ENCODE measurements at places on chromosomes 12 and 14.

- DNase-seq, result no peak
These were observed 2.7 kb upstream of the PACS2 start for GRCh38 chr14:105311838-105312237.

GRCh38 chr14:97878206-97878605, 1081.0 kb downstream of the VRK1 start:
- no peak for DNase-seq

DNA sequence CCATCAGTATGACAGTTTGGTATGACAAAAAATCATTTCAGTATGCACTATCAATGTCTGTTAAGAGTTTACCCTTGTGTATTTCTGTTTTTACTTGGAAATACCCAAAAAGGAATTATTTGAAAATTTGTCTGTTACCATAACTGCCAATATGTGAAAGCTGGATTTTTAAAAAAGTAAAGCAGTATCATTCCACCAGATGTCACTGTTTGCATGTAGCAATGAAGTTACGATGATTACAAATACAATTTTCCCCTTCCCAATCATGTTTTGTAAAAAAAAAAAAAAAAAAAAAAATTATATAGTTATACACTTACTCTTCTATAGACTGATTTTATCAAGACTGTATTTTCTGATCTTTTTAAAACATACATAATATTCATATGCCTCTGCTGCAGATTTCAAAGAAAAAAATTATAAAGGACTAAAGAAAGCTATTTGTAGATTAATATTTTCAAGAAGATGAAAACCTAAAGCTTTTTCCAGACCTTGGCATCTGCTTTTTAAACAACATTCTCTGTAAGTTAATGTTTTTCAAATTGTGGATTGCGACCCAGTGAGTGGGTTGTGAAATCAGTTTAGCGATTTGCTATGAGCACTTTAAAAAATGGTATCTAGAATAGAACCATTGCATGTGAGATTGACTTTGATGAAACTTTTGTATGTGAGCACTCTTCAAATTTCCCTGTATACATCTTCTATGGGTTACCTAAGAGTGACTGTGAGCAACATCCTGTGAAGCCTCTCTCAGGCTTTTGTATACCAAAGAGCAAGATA, 114.2 kb downstream of the TTC6 start:
- no peak for DNase-seq

DNA sequence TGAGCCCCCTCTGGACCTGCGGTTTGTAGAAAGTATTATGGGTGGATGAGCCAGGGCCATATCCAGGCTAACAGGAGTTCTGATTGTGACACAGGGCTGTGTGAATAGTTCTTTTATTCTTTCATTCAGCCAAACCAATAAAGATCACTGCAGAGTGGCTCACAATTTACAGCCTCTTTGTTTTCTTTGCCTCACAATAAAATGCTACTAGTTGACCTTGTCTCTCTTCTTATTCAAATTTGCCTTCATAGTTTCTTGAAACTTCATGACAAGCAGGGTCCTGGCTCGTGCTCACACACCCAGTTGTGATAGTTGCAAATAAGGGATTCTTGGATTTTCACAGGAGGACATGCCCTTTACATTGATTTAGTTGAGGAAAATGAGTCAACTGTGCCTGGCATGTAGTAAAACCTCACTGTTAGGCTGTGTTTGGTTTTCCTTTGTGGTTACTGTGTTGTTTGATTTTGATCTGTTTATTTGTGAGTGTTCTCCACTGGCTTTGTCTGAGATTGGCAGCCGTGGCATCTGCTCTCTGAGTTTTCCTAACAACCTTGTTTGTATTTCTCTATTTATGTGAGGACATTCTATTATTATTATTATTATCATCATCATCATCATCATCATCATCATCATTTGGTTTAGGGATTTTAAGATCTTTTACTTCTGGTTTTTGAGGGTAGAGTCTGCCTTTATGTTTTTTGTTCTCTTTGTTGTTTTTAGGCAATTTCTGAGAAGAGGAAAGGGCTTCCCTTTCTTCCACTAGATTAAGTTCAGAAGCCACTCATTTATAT, 2.7 kb upstream of the KRT6B start:
- no peak for DNase-seq

DNA sequence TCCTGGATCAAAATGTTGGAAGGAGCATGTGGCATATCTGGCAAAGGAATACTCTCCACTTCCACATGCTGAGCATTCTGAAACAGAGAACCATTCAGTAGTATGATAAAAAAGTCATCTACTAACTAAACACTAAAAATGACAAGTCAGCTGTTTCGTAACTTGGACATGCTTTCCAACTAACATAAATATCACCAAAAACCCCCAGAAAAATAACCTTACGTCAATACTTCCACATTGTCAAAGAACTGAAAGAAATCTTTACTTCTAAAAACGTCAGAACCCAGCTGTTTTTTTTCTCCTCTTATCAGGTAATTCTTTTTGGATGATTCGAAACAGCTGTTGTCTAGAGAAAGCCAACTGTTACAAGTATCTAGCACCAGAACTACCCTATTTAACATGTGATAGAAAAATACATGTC, 8.2 kb downstream of the WBP11 start:
- no peak for DNase-seq

GRCh38 chr12:47811581-47812484, 7.9 kb downstream of the HDAC7 start:
- DNase-seq, result no peak

GRCh38 chr12:5254703-5255102, 177.2 kb upstream of the NTF3 start:
- no peak for DNase-seq

DNA sequence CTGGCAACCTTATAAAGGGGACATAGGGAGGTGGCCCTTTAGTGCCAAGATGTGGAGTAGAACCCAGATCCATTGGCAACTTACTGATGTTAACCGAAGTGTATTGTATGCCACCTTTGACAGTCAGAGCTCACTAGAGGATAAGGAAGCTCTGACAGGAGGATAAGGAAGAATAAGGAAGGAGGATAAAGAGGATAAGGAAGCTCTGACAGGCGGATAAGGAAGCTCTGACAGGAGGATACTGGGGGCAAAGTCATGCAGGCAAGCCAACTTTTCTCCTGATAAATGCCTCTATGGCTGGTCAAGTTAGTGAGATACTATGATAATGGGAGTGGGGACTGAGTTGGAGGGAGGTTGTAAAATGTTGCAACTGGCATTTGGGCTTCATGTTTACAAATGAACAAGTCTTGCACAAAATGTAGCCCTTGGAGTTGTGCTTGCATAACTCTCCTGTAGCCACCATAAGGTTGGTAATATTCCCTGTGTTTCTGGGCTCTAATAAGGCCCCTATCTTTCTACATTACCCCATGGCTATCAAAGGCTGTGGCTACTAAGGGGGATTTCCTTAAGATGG, 17.7 kb upstream of the DHRS2 start:
- no peak for DNase-seq

DNA sequence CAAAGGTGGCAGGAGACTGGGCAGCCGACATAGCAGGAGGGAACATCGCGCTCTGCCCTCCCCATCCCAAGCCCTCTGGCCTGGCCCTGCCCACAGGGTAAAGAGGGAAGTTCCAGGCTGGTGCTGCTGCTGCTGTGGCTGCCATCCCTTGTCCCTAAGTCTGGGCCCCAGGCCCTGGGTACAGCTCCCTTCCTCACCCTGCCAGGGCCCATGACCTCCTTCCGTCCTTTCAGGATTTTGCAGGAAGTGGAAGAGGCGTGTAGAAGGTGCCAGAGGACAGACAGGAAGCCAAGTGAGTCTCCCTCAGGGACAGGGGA, 14.7 kb upstream of the NCOR2 start:
- no peak for DNase-seq

DNA sequence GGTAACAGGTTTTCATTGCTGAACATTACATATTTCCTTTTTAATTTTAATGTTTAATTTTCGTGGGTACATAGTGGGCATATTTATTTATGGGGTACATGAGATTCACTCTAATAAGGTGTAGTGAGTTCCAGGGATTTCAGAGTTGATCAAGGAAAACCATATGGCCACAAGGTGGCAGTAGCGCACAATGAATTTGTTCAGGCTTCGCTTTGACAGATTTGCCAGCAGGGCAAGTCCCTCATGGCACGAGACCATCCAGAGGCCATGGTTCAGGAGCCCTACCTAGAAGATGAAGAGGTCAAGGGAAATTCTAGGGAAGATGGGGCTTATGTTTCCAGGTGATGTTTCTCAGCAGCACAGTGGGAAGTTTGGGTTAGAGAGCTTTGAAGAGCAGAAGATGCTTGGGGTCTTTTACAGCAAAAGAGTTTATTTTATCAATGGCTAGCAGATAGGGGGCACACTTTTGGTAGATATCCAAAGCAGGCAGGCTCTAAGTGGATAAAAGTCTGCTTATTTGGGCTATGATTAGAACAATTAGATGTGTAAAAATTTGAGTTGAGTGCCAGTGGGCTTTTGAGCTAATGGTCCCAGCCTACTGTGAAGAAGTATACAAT, 1004.4 kb downstream of the AACS start:
- peak; percentile 12 for DNase-seq

DNA sequence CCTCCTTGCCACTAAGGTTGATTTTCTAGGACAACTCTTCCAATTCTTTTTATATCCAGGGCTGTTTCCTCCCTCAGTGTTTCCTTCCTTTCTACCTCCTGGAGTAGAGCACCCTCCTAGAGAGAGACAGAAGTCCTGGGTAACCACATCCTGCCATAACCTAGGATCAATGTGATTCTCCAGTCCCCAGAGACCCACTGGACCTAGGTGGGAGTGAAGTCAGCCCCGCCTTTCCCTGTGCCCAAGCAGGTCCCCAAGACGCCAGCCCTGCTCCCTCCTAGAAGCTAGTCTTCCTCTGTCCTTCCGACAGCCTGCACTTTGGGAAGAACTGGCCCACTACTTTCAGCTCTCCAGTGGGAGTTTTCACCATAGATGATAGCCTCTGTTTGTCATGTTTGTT, 166.8 kb upstream of the PLEKHG7 start:
- DNase-seq, result no peak

DNA sequence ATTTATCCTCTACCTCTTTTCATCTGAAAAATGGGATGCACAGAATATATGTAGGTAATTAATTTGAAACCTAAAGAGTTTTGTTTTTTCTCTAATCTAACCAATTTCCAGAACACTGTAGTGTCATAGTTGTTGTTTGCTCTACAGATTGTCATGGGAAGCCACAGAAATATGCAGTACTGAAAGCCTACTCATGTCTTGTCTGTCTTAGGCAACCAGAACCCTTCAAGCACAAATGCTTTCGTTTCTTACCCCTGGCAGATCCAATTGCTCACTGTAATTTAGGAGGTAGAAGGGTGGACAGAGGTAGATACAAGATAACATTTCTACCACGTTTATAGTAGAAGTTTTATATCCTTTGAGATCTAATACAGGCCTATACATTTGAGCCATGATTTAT, 330.2 kb upstream of the NOVA1 start:
- no peak for DNase-seq

DNA sequence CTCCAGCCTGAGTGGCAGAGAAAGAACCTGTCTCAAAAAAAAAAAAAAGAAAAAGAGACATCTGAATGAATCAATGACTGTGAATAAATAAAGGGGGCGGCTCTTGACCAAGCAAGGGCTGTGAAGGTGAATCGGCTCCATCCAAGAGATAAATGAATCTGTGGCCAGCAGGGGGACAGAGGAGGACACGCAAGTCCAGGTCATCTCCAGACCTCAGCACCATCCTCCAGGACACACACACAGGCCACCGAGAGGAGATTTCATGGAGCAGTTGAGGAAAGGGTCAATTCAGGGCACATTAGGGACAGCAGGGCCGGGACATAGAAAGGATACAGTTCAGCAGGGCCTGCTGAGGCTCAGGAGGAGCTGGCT, 21.6 kb downstream of the TRPV4 start:
- DNase-seq, result no peak

- DNase-seq, result no peak
These were observed 5.0 kb upstream of the TDG start for GRCh38 chr12:103960616-103961227.

GRCh38 chr12:23810329-23810902, 139.1 kb downstream of the SOX5 start:
- no peak for DNase-seq

DNA sequence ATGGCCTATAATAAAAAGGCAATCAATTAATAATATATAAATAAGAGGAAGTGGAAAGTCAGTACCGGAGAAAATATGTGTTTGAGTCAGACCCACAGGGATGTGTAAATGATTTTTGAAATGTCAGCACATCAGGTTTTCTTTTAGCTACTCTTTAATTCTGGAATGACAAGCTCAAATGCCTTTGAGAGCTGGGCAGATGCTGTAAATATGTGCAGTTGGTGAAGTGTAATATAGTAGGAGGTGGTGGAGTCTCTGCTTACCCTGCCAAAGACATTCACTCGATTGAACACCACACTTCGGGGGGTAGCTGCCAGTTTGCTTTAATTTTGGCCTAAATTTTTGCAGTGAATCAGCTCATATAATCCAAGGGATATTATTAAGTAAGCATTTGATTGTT, 93.0 kb downstream of the PLEKHA5 start:
- no peak for DNase-seq

DNA sequence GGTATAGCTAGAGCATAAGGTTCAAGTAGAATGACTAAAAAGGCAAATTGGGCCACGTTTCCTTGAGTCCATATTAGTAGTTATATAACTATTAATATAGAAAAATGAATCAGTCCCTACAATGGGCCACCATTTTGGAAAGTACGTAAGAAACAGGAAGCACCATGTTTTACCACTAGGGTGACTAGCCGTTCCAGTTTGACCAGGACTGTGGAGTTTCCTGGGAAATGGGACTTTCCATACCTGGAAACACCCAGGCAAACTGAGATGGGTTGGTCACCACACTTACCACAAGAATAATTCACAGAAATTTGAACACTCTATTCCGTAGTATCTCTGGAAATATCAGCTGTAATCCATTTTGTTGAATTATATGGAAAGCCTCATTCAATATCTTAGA, 2.1 kb upstream of the MAGOHB start:
- no peak for DNase-seq

- DNase-seq, result no peak
These were observed 86.9 kb downstream of the BCAT1 start for GRCh38 chr12:24861766-24862540.

DNA sequence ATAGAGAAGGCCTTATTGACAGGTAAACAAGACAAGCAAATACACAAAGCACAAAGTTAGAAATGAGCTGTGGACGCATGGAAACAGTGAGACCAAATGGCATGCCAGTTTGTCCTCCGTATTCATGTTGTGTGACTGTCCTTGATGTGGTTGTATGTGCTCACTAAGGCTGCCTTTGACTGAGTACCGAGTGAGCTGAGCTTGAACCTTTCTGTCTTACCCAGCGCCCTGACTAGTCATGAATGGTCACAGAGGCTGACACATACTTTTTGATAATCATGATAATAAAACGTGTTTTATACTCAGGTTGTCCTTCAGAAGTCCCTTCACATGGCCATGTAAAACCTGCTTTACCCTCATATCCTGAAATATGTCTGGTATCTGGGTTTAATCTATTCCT, 553 bp upstream of the CATSPERB start:
- DNase-seq, result no peak

DNA sequence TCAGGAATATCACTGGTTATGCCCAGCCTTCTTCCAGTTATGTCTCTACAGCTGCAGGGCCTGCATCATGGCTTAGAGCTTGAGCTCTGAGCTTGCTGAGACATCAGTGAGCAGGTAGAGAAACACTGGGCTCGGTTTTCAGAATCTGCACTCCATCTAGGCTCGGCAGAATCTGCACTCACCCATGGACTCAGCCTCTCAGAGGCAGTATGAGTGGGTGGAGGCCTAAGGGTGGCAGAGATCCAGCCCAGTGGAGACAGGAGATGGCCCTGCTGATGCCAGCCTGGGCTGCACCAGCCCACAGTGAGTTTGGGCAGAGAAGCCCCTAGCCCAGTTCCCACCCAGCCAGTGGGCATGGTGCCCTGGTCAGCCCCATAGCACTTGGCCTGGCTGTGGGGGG, 12.8 kb downstream of the KRT80 start:
- DNase-seq, result no peak

GRCh38 chr14:101175731-101176534, 272.4 kb upstream of the RTL1 start:
- no peak for DNase-seq
